Activated T-helper 2 cell treated with anti-CD3 and anti-CD28 coated beads, Interferon-gamma antibody, Interleukin-2, Interleukin-4, amounts not matched to agents 10 μg/mL and 5 μg/mL and 100 μg/mL, durations not matched to agents 14 hours and 24 hours and 36 hours (primary cell): ENCODE measurements at places on chromosomes 7 and 10.
A peak's percentile ranks its signal among the peaks of the same experiment; 100 is the strongest.

DNA sequence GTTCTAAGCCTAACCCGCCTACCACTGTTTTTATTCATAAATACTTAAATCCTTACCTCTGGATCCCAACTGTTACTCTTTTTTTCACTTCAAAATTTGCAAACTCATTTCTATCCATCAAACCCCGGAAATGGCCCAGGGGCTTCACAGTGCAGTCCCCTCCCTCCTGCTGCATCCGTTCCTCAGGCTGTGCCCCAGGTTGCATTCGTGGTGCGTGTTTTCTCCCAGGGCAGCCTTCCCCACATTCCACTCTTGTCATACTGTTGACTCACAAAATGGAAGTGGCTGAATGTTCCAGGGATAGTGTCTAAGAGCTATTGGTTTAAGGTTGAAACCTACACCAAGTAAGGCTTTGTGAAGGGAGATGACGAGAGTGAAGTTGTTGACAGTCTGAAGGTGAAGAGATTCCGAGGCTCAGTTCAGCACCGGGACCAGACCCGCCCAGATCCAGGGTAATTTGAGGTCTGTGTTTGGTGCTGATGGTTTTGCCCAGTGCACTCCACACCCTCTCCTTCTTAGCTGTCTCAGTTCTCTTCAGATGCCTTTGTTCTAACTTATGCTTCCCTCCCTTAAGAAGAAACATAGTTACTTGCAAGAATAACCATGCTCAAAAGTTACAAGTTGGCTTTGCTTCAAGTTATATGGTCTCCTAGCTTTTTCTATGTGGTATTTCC is 7.7 kb downstream of the INSIG1 start:
- no peak for DNase-seq

- DNase-seq: no peak
These were observed 36.8 kb upstream of the ADAM12 start for GRCh38 chr10:126425032-126425431.

GRCh38 chr7:133859871-133860450 is 267.2 kb upstream of the LRGUK start:
- DNase-seq: no peak

DNA sequence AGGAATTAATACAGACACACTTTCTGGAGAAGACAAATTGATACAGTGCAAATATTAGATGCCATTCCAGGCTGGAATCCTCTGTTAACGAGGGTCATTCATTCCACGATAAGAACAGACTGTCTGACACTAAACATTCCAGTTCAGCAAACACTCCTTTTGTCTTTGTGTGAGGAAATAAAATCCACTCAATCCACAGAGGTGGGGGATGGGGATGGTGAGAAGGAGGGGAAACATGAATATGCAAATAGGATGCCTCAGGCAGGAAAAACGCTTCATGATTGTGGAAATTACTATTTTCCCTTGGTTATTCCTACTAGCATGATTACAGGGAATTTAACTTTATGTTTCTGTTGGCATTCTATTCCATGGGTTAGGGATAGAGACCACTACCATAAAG is 196.9 kb upstream of the CDCA7L start:
- no peak for DNase-seq

- no peak for DNase-seq
These were observed 128.9 kb downstream of the MTPAP start for GRCh38 chr10:30219971-30220751.

GRCh38 chr10:64306729-64307327 is 785.6 kb downstream of the REEP3 start:
- no peak for DNase-seq

- no peak for DNase-seq
These were observed 18.1 kb upstream of the TRIM8 start for GRCh38 chr10:102626026-102626685.

DNA sequence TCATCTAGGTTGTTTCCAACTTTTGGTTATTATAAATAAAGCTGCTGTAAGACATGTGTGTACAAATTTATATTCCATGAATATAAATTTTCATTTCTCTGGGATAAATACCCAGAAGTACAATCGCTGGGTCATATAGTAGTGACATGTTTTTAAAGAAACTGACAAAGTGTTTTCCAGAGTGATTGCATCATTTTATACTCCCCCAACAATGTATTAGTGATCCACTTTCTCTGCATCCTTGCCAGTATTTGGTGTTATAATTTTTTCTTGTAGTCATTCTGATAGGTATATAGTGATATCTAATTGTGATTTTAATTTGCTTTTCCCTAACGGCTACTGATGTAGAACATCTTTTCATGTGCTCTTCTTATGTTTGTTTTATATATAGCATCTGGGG is 27.0 kb upstream of the ARHGAP21 start:
- DNase-seq: no peak

DNA sequence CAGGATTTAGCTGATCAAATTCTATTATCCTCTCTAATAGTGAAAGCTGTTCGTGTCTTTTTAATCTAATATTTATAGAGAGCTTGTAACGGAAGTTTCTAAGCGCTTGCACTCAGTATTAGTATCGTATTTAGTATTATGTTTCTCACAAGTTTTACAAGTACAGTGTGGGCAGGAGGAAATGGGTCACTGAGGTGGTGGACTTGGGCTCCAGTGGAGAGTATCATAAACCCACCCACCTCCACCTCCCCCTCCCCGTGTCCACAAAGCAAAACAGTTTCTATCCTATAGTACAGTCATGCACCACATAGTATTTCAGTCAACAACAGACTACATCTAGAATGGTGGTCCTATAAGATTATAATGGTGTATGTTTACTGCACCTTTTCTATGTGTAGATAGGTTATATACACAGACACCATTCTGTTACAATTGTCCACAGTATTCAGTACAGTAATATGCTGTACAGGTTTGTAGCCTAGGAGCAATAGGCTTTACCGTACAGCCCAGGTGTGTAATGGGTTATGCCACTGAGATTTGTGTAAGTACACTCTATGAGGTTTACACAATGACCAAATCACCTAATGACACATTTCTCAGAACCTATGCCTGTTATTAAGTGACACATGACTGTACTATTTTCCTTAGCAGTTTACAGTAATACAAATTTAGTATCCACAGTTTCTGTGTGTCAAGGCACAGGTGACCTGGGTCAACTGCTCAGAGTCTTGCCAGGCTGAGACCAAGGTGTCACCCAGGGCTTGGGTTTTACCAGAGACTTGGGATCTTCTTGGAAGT is 1021.3 kb upstream of the C7orf33 start:
- no peak for DNase-seq

DNA sequence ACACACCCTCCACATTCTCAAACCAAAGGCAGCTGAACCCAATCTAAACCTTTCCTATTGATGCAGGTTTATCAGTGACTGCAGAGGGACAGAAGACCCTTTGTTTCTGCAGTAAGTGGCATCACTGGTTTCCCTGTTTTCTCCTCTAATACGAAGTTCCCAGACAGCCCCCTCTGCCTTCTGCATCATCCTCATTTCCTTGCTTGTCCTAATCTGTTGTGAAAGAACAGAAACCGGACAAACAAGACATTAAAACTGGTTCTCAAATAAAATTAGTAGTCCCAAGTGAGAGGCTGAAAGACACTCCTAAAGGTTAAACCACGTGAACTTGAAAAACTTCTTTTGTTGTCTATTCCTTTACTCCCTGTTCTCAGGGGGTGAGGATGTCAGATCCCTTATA is 10.1 kb upstream of the ADRB1 start:
- no peak for DNase-seq

DNA sequence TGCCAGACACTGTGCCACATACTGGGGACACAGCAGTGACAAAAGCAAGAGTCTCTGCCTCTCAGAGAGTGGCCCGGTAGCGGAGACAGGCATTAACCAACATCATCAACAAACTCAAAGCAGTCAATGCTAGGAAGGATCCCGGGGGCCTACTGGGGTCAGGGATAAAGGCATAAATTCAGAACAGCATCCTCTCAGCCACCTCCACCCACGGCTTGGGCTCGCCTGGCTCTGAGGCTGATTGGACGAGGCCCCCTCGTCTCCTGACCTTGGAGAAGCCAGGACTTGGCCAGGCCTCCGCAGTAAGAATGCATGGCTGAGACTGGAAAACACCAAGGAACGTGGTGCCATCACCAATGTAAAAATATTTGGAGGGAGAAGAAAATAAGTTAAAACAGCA is 102.1 kb downstream of the ARHGAP22 start:
- peak; percentile 5 for DNase-seq

- no peak for DNase-seq
These were observed 208.1 kb upstream of the TCF7L2 start for GRCh38 chr10:112741830-112742402.

DNA sequence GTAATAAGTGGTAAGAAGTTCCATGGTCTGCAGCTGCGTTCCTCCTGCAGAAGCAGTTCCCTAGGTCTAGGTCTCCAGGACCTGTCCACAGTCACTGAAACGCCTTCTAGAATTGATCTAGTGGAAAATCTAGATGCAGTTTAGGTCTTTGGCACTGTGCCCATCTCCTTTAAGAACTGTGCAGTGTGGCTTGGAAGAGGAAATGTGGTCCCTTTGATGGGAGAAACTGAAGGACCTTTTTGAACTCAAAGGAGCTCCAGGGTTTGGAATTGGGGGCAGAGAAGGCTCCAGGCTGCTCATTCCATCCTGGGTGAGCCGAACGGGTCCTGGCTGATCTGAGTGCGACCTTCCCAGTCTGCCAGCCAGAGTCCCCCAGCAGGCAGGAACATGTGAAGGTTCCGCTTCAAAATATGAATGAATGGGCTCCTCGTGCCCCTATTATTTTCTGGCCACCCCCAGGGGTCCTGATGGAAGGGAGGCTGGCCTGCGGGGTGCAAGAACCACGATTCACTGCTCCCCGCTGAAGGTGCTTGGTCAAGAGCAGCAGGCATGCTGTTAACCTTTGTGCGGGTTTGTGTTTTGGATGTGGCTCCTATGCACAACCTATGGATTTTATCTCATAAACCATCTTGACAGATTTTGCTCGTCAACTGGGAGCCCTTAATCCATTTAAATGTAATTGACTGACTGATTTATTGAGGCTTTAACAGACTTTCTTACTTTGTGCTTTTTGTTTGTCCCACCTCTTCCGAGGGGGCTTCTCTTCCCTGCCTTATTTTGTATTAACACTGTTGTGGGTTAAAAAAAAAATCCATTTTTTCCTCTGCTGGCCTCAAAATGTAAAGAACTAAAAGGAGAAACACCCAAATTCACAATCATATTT is 36.7 kb downstream of the ZNF467 start:
- no peak for DNase-seq

DNA sequence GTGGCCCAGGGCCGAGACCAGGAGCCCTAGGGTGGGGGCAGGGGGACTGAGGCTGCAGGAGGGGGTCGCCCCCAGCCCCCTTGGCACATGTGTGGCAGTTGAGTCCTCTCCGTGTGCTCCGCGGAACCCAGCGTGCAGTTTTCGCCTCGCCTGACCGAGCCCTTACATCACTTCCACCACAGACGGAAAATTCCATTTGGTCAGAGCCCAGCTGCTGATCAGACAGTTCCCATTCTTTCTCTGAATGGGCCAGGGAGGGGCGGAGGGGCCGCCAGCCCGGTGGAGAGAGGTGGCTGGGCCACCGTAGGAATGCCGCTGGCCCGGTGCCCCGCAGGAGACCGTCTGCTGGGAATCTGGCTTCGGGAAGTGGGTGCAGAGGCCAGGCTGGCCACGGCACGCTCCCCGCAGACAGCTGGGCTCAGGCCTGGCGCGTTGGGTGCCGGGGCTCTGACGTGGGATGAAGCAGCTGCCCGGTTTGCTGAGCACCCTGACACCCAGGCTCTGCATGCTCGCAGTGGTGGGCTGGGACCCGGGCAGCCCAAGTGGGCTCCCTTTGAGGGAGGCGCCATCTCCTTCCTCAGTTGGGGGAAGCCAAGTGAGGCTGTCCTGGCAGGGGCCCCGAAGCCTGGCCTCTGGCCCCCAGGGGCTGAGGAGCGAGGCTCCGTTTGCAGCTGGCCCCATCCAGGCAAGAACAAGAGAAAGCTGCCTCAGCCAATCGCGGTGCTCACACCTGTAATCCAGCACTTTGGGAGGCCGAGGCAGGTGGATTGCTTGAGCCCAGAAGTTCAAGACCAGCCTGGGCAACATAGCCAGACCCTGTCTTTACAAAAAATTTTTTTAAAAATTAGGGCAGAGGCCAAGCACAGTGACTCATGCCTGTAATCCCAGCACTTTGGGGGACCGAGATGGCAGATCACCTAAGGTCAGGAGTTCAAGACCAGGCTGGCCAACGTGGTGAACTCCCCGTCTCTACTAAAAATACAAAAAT is 9.9 kb downstream of the TTYH3 start:
- no peak for DNase-seq

GRCh38 chr7:105796365-105796764 is 80.0 kb downstream of the ATXN7L1 start:
- no peak for DNase-seq

- no peak for DNase-seq
These were observed 72.7 kb upstream of the PRKG1 start for GRCh38 chr10:51001587-51001986.

DNA sequence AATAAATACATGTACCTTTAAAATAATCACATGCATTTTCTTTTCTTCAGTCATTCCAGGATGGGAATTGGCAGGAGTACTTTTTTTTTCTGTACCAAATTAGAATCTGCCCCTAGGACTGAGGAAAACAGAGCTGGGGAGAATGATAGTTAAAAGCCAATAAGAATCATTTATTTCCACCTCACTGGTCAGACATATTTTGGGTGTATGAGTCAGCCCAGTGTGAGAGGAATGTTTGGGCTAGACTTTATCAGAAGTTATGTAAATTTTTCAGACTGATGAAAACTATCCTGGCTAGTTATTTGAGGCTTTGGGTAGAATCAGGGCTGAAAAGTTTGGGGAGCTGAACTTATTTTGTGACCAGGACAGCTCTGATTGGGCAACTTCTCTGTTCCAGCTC is 303.1 kb upstream of the NPSR1 start:
- no peak for DNase-seq

GRCh38 chr10:67784474-67784873 is 53.5 kb downstream of the DNAJC12 start:
- DNase-seq: no peak

- DNase-seq: no peak
These were observed 7.5 kb downstream of the FFAR4 start for GRCh38 chr10:93573924-93574323.

DNA sequence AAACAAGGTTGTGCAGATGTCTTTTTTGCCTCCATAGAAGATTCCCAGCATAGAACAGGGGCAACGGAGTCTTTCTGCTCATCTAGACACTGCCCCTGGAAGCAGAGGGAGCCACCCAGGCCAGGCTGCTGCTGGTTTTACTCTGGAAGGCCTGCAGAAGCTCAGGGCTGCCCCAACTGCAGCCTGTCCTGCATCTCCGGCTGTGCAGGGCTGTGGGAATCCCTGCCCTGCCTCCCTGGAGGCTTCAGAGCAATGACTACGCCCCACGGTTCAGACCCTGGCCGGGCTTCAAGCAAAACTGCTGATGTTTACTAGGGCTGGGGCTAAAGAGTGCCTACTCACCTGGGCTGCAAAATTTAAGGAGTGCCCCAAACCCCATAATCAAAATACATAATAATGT is 43.9 kb downstream of the GHRHR start:
- DNase-seq: no peak

DNA sequence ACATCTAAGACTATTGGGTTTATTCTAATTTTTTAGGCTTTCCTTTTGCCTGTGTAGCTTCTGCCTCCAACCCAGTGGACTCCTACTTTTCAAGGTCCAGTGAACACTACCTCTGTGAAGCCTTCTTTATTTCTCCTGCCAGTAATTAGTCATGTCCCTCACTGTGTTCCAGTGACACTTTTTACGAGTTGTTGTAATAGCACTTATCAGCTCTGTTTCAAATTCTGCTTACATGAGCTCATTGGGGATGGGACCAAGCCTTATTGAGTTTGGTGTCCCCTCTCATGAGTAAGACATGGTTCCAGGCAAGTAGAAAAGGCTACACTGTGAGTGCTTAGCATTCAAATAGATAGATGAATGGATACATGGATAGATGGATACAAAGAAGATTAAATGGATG is 184.6 kb downstream of the HIBADH start:
- DNase-seq: no peak
